ENCODE measurements at places on chromosomes 2 and 18.

DNA sequence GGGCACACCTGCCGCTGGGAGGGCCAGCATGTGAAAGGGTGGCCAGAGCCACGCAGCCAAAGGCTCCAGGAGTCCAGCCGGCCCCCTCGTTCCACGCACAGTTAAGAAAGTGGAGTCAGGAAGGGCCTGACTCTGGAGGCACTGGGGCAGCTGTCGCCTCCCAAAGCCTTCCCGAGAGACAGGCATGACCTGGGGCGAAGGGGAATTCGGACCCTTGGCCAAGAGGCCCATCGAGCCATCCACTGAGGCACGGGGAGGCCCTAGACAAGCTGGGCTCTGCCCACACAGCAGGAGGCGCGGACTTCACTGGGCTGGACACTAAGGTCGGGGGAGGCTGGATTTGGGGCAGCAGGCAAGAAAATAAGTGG, 38.5 kb upstream of the SNED1 start:
- DNase-seq = no peak

DNA sequence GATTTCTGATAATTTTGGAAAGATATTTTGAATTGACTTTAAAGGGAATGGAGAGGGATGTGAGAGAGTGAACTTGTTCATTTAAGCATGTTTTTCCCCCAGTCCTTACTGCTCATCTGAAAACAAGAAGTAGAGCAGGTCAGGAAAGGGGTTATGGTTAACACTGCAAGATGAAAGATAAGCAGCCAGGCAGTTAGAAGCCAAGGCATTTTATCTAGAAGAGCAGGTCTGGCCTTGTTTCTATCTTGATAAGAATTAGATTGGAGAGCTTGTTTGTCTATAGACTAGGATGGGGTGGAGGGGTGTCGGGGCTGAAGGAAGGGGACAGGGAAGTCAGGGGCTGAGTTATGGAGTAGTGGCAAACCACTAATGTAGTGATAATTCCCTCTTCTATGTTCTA, 171.6 kb downstream of the IKZF2 start:
- DNase-seq = no peak

DNA sequence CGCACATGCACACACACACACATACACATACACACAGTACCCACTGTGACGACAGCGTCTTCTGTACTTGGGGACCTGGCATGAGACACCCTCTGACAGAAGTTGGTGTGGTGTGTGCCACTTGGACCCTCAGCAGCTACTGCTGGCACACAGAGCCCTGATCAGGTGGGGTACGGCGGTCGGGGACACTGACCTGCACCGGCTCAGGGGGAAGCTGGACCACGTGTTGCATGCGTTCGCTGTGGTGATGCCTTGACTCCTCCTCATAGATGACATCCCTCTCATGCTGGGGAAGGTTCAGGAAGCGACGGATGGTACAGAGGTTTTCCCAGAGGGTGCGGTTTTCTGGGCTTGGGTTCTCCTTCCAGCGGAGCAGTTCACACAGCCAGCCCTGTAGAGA, 149.2 kb downstream of the SATB2 start:
- DNase-seq = no peak

DNA sequence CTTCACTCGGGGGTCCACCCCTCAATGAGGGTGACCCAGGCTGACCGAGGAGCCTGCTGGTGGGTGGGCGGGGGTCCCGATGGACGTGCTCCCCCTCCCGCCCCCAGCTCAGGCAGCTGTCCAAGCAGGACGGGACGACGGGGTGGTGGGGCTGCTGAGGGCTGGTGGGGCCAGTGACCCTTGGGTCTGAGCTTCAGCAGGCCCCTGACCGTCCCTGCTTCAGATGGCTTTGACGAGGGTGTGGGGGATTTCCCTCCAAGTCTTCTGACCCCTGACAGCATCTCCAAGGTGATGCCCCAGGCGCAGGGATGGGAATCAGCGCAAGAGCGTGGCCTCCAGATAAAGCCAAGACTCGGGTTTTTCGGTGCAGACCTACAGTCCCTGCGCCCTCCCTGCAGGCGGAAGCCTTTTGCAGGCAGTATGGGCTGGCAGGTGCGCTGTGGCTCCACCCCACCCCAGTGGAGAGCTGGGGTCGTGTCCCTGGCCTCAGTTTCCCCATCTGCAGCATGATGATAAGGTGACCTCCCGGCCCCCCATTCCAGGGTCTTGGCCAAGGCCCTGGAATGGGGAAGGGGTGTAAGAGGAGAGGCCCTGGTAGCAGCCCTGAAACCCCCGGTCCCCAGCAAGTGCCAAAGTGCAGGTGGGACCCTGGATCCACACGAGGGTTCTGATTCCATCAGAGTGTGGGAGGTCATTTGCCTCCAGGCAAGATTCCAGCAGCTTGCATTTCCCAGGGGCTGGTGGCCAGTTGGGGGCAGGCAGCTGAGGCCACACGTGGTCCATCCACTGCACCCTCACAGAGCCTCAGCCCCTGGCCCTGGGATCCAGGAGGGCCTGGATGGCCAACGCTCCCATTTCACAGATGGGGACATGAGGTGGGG, 8.7 kb downstream of the CROCC2 start:
- DNase-seq = no peak

DNA sequence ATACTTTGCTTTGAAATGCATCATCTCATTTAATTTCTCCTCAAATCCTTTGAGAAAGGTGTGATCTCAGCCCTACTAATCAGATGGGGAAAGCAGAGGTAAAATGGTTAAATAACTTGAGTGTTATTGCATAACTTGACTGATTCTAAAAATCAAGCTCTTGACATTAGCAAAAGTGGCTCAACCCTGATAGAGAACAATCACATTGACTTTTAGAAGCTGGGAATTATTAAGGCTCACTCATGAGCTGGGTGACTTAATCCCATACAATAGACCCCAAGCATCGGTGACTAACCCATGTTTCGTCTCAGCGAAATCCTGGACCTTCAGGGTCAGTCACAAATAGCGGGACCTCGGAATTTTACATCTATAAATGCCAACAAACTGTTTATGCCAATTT, 378.9 kb downstream of the NBAS start:
- no peak for DNase-seq

DNA sequence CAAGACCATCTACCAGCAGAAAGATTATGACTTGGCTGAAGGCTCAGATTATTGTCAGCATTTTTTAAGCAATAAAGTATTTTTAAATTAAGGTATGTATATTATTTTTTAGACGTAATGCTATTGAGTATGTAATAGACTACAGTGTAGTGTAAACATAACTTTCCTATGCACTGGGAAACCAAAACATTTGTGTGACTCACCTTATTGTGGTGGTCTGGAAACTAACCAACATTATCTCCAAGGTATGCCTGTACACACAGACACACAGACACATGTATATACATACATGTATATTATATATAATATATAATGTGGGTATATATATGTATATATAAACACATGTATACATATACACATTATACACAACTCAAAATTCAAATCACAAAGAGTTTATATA, 9.1 kb upstream of the TMEFF2 start:
- DNase-seq = no peak

DNA sequence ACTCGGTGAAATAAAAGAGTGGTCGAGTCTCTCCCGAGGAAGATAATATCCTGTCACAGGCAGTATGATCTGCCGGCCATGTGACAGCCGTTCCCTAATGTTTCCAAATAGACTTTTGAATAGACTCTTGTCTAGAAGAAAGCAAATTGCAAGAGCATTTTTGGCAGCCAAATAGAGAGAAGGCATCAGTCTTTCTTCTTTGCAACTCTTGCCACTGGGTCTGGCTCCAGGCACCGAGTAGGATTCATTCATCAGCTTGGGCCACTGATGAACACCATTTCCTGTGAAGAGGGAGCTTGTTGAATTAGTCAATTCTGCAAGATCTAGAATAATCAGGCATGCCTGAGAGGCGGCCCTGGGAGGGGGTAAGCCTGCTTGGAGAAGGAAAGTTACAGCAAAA, 165.6 kb downstream of the KLHL29 start:
- DNase-seq = peak; percentile 74

GRCh38 chr2:69253611-69254301, 133.3 kb downstream of the GFPT1 start:
- DNase-seq = peak; percentile 50

GRCh38 chr2:120308038-120308910, 37.7 kb upstream of the INHBB start:
- DNase-seq = no peak

DNA sequence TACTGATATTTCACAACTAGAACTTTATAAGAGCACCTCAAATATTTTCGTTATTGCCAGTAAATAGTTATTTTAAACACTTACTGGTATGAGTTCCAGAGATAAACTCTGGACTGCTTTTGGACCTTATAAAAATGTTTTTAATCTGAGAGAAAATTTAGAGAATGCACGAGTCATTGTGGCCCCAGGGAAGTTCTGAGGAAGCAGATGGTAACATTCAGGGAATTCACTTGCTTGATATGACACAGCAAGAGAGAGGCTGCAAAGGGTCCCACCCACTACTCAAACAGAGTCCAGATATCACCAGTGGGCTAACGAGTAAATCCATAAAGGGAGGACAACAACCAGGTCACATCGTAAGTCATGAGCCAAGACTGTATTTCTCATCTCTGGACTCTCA, 526.8 kb downstream of the TDRD15 start:
- DNase-seq = no peak

GRCh38 chr2:160034396-160034795, 28.0 kb downstream of the PLA2R1 start:
- DNase-seq = no peak

DNA sequence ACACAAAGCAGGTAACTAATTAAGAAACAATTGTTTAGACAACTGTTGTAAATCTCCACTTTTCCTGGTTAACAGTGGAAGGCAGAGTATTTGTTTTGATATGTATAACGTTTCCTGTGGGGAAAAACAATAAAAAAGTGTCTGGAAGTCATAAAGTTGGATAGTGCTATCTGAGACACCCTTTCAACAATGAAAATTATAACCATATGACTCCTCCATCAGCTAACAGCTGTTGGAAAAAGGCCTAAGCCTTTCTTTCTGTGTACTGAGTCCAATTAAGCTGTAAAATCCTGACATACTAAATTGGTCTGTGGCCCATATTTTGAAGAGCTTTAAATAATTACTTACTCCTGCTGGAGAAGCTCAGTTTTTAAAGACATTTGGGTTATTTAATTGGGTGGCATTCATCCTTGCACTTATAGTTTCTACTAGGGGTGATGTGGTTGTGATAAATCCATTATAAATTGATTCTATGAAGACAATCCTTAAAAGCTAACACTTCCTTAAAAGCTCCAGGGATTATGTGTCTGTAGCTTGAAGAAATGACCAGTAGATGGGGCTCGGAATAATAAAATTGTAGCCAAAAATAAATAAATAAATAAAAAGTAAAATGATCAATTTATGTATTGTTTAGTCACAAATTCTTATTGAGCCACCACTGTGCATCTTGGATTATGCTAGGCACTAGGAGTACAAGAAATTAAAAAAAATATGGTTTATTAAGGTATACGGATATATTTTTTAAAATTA, 698.1 kb upstream of the NXPH2 start:
- DNase-seq = no peak

DNA sequence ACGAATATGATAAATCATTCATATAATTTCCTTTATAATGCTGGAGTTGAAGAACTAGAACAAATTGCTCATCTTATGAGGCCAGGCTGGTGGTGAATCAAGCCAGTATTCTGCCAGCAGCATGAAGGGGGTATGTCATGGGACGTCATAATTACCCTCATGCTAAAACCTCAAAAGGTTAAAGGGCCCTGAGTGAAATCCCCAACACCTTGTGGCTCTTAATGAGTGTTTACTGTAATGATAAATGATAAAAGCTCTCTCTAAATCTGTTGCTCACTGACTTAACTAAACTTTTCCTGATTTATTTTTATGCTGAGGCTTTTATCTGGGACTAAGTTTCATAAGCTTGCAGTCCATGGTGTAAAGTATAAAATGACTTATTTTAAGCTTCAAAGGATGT, 18.3 kb upstream of the NEDD4L start:
- no peak for DNase-seq

DNA sequence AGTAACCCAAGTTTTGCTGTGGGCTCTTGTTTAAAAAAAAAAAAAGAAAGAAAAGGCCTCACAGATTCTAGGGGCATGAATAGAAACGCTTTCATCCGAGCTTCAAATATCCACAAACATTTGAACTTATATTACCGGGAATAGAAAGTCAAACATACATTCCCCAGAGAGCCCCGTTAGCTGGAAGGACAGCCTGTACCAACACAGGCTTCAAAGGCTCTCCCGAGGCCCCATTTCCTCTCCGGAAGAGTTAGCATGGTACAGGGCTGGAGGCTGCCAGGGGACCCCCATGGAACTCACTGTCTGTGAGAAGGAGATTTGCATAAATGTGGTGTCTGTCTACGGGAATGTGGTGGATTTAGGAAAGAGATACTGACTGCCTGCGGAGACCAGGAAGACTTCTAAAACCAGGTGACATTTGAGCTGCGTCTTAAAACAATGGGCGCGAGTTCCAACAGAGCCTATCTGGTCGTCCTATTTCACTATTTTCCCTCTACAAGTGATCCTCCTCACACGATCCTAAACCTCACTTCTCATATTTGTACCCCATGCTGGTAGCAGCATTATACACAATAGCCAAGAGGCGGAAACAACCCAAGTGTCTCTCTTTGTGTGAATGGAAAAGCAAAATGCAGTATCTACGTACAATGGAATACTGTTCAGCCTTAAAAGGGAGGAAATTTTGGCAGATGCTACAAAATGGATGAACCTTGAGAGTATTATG, 820 bp upstream of the MATN3 start:
- no peak for DNase-seq

GRCh38 chr2:197704434-197705120, 592 bp upstream of the MARS2 start:
- DNase-seq = no peak

- DNase-seq = no peak
These were observed 30.4 kb upstream of the IL36G start for GRCh38 chr2:112947374-112947773.
